NCI-H1436 treated with DMSO at 0.1 percent for 48 hours (cell line): ENCODE measurements at places on chromosomes 11 and 22.
A peak's percentile ranks its signal among the peaks of the same experiment; 100 is the strongest.

DNA sequence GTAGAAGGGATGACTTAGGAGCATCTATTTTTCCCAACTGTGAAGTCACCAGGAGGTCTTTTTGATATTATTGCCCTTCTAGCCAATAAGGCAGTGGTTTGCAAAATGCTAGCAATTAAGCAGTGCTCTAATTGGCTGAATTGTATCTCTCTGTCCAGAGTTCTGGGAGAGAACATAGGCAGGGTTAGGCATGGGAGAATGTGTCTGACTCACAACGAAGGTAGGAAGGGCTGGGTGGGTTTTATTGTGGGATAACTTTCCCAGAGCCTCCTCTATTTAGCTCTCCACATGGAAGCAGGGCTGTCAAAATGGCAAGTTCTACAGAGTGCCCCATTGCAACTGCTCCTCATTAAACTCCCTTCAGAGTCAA, 415.9 kb upstream of the CADM1 start:
- DNase-seq = no peak

DNA sequence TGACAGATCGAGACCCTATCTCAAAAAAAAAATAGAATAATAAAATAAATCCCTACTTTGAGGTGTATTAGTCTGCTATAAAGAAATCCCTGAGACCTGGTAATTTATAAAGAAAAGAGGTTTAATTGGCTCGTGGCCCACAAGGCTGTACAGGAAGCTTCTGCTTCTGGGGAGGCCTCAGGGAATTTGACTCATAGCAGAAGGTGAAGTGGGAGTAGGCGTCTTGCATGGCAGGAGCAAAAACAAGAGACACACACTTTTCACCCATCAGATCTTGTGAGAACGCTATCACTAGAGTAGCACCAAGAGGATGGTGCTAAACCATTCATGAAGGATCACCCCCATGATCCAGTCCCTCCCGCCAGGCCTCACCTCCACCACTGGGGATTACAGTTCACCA, 29.2 kb downstream of the CDPF1 start:
- no peak for DNase-seq

GRCh38 chr22:38923463-38924346, 33.7 kb upstream of the APOBEC3A start:
- DNase-seq = peak; percentile 80

DNA sequence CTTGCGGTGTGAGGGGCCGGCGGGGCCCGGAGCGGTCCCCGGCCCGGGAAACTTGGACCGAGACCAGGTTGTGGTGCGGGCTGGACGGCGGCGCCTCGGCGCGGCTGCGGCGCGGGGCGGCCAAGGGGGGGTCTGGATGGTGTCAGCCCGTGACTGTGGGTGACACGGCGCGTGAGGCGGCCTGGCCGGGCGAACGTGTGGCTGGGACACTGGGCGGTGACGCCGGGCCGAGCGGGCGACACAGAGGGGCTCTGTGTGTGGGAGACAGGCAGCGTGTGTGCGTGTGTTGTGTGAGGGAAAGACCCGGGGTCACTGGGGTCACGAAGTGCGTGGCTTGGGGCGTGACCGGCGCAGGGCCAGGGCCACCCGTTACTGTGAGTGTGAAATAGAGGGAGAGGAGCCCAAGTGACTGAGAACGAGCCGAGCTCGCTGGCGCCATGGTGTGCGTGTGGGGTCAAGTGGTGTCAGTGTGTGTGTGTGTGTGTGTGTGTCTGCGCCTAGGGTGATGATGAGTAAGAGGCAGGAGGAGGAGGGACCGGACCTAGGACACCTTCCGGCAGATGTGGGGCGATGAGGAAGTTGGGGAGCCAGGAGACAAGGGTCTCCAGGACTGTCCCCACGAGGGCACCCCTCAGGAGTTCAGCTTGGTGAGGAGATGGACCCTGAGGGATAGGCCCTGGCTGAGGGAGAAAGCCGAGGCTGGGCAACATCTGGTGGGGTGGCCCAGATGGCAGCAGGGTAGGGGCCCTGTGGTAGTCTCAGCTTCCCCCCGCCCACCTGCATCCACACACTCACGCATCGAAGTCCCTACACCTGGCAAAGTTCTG, 817 bp downstream of the RELT start:
- DNase-seq = no peak

- no peak for DNase-seq
These were observed 21.8 kb downstream of the ARFGAP2 start for GRCh38 chr11:47154616-47155570.

DNA sequence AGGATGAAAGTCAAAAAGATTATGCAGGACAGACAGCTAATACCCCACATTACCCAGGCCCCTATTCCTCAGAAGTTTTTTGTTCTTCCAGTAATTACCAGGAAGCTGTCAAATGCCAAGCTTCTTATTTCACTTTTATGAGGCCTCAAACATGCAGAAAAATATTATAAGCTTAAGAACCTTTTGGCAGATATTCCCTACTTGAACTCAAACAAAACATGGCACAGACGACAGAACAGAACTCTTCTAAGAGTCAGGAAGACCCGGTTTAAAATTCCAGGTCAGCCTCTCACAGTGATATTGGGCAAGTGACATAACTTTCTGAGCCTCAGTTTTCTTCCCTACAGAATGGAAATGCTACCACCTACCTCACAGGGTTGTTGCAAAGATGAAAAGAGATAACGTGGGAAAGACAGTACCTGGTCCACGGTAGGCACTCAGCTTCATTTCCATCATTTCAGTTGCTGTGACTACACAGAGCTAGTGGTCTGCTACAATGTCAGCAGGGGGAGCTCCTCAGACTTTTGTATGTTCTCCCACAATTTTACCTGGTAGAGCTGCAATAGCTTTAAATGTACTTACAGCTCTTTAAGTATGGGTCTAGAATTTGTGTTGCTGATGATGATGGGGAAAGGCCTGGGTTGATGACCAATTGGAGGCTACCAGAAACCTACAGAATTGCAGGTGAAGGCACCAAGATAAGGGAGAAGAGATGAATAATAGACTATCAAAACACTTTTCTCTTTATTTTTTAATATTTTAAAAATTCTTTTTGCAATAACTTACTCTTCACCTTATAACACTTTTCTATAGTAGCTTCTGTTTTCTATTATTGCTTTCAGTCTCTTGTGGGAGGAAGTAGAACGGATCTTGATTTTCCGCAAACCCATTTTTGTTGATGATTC, 98.3 kb upstream of the CHRM4 start:
- DNase-seq = no peak

- no peak for DNase-seq
These were observed 2.4 kb upstream of the MFNG start for GRCh38 chr22:37488337-37489135.

GRCh38 chr11:77590194-77590782, 535 bp downstream of the AQP11 start:
- no peak for DNase-seq

DNA sequence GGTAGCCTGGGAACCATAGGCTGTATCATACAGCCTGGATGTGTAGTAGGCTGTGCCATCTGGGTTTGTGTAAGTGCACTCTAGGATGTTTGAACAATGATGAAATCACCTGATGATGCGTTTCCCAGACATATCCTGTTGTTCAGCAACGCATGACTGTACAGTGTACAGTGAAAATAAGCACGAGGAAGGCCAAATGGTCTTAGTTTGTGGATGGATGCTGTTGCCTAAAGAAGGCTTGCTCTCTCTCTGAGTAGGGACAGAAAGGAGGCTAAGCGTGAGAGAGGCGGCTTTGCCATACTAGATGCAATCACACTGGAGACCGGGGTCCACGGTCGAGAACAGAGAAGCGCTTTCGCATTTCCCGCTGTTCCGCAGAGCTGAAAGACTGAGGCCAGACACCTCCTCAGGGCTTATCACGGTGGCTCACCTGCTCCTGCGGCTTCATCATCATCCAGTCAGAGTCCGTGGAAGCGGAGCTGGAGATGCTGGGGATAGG, 27.6 kb upstream of the APLP2 start:
- no peak for DNase-seq

- DNase-seq = no peak
These were observed 68.0 kb downstream of the ETS1 start for GRCh38 chr11:128519338-128519737.

GRCh38 chr22:46104881-46105493, 45.3 kb upstream of the PPARA start:
- DNase-seq = no peak

- no peak for DNase-seq
These were observed 2.2 kb downstream of the RFPL2 start for GRCh38 chr22:32202539-32203180.

DNA sequence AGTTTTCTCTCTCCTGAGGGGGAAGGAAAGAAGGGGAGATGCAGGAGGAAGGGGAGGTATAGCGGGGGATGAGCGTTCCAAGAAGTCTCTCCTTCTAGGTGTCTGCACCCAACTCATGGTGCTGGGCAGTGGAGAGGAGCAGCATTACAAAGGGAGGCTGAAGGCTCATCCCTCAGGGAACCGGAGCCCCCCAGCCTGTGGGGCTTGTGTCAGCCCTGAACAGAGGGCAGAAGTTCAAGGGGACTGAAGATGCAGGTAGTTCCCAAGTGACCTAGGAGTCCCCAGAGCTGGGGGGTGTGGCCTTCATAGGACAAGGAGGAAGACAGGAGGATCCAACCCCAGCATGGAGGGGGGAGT, 1.8 kb downstream of the C11orf68 start:
- no peak for DNase-seq

GRCh38 chr11:117705866-117706265, 91.2 kb downstream of the DSCAML1 start:
- no peak for DNase-seq

DNA sequence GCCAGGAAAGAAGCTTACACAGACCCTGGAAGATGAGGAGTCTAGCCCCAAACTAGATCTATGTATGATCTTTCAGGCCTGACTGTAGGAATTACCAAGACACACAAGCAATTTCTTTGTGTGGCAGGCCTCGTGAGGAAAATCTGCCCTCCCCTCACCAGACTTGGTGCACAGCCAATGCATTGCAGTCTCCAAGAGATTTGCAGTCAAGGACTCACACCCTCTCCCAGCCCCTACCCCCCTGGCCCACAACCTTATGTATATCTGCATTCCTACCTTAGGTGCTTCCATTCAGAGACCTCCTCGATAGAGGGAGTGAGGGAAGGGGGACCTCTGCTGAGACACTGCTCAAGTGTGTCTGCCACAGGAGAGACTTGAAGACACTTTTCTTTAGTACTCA, 9.8 kb downstream of the OR8B12 start:
- DNase-seq = no peak

DNA sequence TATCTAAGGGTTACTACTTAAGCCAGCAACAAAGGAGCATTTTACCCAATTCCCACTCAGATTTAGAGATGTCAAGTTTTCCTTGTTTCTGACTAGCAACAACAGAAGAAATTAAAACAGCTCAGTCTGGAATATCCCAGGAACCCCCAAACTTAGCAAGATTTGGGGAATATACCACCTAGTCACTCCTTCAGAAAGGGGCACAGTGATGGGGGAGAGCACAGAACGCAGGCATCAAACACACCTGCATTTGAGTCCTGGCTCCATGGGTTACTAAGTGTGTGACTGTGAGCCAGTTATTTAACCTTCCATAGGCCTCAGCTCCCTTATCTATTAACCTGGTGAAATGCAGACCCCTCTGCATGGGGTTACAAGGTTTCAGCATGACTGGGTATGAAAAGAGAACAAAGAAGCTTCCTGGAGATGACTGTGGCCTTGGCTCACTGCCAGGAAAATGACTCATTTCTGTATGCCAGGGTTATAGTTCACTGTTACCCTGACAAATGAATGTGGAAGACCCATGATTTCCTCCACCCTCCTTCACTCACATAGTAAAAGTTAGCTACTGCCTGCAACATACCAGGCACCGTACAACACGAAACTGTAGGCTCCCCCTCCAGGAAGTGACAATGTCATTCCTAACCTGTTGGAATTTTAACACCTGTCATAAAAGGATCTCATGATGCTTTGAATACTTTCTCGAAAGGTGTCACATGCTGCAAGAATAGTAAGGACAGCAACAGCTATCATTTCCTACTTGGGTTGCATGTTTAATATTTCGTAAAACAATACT, 79.6 kb downstream of the ME3 start:
- peak; percentile 48 for DNase-seq

DNA sequence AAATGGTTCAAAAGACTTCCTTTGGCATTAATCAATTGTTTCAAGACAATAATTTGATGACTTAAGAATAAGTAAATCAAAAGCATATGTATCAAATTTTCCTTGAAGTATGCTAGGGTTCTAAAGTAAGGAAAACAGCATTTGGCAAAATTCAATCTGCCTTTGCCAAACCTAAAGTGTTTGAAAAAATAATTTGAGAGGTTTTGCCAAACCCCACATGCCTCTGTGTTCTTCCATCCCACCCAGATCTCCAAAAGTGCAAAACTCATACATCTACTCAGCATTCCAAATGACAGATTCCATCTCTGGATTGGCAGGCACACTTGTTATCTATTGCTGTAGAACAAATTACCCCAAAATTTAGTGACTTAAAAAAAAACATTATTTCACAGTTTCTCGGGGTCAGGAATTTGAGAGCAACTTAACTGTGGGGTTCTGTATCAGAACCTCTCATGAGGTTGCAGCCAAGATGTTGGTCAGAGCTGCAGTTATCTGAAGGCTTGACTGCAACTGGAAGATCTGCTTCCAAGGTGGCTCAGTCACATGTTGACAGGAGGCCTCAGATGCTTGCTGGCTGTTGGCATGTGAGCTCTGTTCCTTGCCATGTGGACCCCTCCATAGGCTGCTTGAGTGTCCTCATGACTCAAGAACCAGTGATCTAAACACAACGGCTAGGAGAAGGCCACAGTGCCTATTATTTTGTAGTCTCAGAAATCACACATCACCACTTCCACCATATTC, 100.6 kb upstream of the ARHGAP42 start:
- DNase-seq = no peak

DNA sequence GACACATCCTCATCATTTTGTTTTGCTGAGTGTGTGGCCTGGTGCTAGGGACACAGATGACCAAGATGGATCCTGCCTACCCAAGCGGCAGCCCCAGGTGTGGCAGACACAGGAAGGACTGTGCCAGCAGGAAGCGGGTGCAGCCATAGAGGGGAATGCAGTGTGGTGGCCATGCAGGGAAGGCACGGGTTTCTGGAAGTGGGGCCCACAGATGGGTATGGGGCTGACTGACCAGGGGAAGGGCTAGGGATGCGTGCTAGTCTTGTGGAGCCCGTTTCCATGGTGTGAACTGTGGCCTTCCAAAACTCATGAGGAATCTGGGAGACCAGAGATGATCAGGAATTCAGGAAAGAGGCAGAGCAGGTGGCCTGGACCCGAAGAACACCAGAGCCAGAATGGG, 33.5 kb downstream of the YPEL1 start:
- DNase-seq = no peak

DNA sequence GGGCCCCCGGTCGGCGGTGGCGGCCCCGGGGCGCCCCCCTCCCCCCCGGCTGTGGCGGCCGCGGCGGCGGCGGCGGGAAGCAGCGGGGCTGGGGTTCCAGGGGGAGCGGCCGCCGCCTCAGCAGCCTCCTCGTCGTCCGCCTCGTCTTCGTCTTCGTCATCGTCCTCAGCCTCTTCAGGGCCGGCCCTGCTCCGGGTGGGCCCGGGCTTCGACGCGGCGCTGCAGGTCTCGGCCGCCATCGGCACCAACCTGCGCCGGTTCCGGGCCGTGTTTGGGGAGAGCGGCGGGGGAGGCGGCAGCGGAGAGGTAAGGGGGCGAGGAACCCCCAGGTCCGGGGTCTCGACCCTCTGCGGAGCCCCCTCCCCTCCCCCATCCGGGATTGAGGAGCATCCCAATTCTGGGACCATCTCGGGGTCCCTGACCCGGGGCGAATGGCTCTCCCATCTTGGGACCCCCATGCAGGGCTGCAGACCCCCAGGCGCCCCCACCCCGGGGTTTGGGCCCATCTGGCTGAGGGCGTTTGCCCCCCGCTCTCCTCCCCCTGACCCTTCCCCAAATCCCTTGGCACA, 431 bp downstream of the KMT2A start:
- DNase-seq = no peak

GRCh38 chr11:31871310-31872075, 60.4 kb upstream of the PAX6 start:
- DNase-seq = no peak

- no peak for DNase-seq
These were observed 55.1 kb upstream of the RCE1 start for GRCh38 chr11:66787934-66788758.
